ENCODE measurements at places on chromosomes 16 and 17.

GRCh38 chr17:75078284-75079022, 9.3 kb upstream of the SLC16A5 start:
- no peak for DNase-seq

- DNase-seq, result no peak
Observed at GRCh38 chr16:70660672-70661350, 14.5 kb downstream of the IL34 start.

- no peak for DNase-seq
Observed at GRCh38 chr16:3042376-3042775, 4.0 kb upstream of the MMP25 start.

GRCh38 chr17:56806949-56807348, 26.8 kb downstream of the C17orf67 start:
- no peak for DNase-seq

- no peak for DNase-seq
Observed at GRCh38 chr16:11145173-11145818, 110.7 kb downstream of the SOCS1 start.

- DNase-seq, result no peak
Observed at GRCh38 chr16:76265434-76266045, 11.7 kb upstream of the CNTNAP4 start.

DNA sequence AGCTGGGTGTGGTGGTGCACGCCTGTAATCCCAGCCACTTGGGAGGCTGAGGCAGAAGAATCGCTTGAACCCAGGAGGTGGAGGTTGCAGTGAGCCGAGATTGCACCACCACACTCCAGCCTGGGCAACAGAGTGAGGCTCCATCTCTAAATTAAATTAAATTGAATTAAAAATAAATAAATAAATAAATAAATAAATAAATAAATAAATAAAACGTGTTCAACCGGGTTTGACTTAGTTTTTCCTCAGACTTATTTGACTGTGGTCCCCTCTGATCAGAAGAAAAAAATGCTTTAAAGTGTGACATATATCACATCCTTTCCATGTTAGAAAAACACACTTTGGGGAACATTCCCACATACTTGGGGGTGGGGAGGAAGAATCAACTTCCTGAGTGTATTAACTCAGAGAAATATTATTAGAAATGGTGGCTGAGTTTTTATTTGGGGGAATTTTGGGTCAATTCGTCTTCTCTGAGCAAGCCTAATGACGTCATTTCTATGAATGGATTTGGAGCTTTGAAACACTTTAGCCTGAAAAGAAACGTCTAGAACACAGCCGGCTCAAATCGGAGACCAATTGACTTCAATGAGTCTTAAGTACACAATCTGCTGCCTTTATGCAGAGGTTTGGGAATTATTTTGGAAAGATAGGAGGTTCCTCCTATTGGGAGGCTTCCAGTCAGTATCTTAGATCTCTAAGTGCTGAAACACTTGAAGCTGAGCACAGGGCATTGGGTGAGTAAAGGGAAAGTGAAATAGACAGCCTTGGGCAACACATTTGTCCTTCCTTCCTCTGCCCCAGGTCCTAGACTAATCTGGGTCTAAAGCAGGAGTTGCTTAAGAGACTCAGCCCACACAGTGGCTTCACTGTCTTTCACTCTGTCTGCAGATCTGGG, 132.6 kb downstream of the PITPNC1 start:
- no peak for DNase-seq

DNA sequence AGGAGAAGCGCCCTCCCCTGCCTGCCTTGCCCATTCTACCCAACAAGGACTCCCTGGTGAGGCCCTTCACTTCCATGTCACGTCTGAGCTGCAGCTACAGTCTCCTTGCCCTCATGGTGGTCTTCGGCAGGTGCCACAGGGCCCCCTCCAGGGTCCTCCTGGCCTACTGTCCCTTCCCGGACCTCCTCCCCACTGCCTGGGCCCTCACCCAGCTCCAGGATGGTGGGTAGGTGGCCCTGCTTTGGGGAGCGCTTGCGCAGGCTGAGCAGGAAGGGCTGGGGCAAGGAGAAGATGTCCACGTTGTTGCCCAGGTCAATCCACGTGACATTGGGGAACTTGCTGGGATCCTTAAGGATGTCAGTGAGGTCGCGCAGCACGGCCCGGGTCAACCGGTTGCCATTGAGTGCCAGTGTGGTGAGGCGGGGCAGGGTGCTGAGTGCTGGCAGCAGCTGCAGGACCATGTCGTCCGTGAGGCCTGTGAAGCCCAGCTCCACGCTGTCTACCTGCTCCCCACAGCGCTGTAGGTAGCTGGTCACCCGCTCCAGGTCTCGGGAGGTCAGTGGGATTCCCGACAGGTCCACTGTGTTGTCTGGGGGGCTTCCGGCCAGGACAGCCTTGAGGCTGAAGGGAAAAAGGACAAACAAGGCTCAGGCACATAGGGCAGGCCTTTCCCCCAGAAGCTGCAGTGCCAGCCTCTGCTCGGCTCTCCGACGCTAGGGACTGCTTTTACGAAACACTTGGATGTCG, 28.3 kb downstream of the TRPV2 start:
- no peak for DNase-seq

DNA sequence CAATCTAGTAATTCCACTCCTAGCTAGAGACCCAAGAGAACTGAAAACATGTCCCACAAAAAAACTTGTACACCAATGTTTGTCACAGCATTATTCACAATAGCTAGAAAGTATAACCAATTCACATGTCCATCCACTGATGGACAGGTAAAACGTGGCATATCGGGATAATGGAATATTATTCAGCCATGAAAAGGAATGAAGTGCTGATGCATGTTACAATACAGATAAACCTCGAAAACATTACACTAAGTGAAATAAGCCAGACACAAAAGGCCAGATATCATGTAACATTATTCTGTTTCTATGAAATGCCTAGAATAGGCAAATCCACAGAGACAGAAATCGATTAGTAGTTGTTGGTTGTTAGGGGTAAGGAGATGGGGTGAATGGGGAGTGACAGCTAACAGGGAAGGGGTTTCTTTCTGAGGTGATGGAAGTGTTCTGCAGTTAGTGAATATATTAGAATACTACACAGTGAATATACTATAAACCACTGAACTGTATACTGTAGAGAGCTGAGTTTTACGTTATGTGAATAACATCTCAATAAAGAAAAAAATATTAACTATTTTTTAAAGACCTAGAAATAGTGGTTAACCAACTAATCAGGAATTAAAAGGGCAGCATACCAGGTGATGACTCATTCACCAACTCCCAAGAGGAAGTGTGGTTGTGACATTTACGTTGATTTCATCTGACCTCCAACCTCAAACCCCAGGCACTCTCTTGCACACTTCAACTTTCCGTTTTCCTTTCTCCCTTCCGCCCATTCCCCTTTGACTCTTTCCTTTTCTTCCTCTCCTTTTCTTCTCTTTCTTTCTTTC, 48.6 kb downstream of the GAS7 start:
- DNase-seq, result no peak

Data from right renal pelvis (tissue), 4 donors.